ENCODE measurements at places on chromosomes 11 and 22.

GRCh38 chr11:17473071-17473744 is 3.4 kb downstream of the ABCC8 start:
- DNase-seq: no peak

DNA sequence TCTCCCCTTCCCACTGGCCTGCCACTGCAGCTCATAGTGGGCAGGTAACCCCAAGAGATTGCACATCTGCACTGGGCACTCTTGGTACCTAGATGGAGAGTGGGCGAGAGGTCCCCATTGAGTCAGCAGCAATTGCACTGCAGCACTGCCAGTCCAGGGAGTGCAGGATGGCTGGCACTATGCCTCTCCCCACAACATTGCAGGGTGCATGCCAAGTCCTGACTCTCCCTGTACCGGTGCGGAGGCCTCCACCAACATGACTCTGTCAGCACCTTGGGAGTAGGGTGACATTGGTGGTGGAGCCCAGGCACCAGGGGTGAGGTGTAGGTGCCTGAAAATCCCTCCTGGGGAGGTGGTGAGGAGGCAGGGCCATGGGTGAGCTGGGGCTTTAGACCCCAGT is 82.2 kb downstream of the TRAF6 start:
- DNase-seq: no peak

GRCh38 chr22:29040385-29041275 is 21.0 kb downstream of the C22orf31 start:
- peak; percentile 62 for DNase-seq

DNA sequence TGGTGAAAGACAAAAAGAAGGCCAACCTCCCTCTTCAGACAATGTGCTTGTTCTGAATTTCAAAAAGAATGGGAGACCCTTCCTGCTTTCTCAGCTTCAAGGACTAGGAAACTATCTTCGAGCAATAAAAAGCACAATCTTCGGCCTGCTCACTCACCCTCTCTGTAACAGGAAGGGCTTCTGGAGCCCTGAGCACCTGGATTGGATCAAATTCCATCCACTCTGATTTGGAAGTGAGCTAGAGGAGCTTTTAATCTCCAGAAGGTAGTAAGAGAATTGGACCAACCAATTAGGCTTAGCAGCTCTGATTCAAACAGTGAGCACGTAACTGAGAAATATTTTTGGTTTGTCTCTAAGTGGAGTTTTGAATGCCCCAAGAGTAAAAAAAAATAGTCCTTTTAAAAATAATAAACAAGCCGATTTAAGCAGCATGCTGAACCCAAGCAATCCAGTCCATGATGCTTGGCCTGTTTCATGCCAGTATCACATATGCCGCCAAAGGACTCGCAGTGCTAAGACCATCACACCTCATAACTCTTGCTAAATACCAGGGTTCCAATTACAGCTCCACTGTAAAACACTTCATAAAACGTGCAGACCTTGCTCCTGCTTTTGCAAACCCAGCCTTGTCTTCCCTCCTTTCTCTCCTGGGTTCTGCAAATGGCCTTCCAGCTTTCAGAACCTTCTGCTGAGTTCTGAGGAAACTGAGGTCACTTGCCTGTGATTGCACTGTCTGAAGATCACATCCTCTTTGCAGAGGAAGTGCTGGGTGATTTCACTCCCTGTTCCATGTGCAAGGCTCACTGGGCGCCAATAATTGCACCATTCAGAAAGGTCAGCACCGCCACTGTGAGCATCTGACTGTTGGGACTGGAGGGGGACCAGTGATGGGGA is 74.4 kb downstream of the SLC1A2 start:
- DNase-seq: no peak

DNA sequence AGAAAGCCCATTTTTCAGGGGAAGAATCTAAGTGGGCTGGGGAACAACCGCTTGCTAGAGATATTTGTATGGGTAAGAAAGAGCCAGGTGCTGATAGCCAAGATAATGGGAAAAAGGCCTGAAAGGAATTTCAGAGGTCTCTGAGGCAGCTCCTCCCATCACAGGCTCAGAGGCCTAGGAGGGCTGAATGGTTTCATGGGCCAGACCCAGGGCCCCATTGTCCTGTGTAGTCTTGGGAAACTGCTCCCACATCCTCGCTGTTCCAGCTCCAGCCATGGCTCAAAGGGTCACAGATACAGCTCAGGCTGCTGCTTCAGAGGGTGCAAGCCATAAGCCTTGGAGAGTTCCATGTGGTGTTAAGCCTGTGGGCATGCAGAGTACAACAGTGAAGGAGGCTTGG is 73.2 kb upstream of the ARHGAP20 start:
- DNase-seq: no peak

DNA sequence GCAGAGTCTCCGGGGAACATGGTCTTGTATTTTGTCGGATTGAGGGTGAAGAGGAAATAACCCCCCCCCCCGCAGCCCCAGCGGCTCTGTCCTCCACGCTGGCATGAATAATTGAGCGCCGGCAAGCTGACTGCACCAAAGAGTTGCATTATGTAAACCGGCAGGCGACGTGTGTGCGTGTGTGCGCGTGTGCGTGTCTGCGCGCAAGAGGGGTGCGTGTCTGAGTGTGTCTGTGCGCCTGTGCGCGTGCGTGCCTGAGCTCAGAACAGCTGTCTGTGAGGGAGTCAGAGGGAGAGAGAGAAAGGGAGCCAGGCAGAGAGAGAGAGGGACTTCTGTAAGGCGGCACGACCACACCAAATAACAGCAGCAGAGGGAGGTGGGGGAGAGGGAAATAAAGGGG is 94.4 kb downstream of the SCN3B start:
- DNase-seq: no peak

- no peak for DNase-seq
These were observed 5.8 kb upstream of the LGALS1 start for GRCh38 chr22:37669586-37669985.

DNA sequence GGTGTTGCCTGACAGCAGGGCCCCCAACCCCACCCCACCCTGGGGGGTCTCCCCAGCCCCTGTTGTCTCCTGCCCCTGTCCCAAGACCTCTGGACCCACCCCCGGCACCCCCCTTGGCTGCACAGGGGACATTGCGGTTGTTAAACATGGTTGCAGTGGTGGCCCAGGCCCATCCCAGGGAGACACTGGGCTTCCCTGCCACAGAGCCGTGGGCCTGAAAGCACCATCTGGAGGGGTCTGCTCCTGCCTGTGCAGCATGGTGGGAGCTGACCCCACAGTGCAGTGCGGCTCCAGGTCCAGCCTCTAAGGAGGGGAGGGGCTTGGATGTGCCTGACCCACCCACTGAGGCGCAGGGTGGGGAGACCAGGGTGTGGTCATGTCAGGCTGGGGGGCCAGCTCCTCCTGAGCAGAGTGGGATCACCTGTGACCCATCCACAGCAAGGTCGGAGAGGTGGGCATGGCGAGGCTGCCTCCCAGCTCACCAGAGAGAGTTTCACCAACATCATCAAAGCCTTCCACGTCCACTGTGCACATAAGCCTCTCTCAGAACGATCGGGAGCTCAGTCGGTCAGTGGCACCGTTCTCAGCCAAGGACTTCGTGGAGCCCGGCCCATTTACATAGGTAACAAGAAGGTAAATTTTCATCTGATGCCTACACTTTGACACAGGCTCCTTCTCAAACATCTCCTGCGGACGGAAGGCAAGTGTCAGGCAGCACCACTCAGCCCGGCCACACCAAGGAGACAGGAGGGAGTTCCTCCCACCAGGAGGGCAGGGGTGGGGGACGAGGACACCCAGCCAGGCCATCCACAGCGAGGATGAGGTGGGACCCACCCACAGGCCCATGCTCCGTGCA is 201.1 kb downstream of the BRD1 start:
- no peak for DNase-seq

- no peak for DNase-seq
These were observed 4.2 kb upstream of the SCARF2 start for GRCh38 chr22:20441631-20442484.

- DNase-seq: no peak
These were observed 211.0 kb downstream of the GRIK4 start for GRCh38 chr11:120722524-120722923.

DNA sequence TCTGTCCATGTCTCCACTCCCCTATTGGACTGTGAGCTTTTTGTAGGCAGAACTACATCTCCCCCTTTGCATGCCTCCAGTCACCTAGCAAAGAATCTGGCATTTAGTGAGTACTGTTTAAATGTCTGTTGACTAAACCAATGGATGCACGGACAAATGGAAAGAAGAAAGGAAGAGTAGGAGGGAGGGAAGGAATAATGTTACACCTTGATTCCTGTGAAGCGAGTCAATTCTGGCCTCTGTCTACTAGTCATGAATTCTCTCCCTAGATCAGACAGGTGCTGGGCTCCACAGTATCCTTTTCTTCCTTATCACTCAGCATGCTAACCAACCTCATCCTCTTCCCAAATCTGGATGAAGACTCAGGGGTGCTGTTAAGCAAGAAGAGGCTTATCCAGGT is 33.6 kb downstream of the GALNT18 start:
- DNase-seq: no peak

DNA sequence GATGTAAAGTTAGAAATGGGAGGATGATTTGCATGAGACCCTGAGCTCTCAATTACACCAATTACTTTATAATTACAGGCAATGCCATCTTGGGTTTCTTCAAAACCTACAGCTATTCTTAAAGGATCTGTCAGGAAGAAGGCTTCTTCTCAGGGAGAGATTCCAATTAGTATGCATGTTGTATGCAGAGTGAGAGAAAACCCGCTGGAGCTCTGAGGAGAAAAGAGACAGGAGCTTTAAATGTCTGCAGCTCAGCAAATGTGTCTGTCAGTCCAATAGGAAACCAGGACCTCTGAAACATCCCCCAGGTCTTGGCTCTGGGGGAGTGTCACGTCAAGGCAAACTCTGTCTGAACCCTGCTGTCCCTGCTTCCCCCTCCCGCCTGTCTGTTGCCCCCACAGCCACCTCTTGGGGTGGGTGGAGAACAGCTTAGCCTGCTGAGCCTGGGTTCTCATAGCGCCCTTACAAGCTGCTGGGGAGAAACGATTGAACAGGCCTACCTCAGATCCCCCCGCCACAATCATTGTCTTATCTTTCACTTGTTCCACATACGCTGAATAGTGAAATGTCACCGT is 140.2 kb downstream of the SPATA19 start:
- no peak for DNase-seq

GRCh38 chr11:14625586-14626205 is 17.9 kb upstream of the PDE3B start:
- no peak for DNase-seq

Data from neuronal stem cell (in vitro differentiated cells).